NCI-H526 (cell line): ENCODE measurements at places on chromosomes 7 and 10.

GRCh38 chr7:57205000-57205399, 72.8 kb upstream of the ZNF479 start:
- no peak for DNase-seq

GRCh38 chr10:109379186-109379585, 544.1 kb downstream of the XPNPEP1 start:
- no peak for DNase-seq

GRCh38 chr7:6251653-6252052, 20.8 kb downstream of the CYTH3 start:
- no peak for DNase-seq

DNA sequence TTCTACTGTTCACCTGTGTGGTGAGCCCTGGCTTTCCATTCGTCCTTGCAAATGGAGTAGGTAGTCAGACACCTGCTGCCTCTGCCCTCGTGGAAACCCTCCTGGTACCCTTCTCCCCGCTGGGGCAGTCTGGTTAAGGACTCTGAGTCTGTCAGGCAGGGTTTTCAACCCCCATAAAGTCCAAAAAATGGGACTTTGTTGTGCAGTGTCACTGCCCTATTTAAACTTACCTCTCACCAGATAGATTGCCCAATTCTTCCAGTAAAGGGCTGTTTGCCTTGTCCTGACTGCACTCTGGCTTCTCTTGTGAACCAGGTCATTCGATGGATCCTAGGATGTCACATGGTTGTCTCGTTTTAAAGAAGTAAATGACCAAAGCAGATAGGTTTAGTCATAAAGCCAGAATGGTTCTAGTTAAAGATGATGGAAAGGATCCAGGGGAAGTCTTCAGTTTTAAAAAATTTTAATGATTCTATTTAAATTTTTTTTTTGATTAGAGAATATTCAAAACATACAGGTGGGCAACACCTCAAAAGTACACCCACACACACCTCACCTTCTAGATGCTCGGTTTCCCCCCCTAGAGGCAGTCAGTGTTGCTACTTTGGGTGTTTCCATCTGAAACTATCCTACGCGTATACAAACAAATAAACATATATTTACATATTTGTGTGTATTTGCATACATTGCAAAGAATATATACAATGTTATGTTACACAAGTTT, 22.0 kb downstream of the TMEM176B start:
- peak; percentile 66 for DNase-seq

DNA sequence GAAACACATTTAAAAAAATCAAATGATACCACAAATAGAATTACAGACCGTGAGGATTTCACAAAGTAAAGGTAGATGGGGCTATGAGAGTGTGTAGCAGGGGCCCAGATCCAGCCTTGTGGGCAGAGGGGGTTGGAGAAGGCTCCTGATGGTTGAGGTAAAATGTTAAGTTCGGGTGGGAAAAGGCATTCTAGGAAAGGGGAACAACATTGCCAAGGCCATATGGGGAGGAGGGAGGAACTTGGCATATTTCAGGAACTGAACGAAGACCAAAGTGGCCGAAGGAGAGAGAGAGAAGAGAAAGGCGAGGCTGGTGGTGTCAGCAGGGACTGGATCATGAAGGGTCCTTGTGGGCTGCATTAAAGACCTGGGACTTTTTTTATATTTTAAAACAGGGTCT, 98.9 kb downstream of the CARD11 start:
- no peak for DNase-seq

DNA sequence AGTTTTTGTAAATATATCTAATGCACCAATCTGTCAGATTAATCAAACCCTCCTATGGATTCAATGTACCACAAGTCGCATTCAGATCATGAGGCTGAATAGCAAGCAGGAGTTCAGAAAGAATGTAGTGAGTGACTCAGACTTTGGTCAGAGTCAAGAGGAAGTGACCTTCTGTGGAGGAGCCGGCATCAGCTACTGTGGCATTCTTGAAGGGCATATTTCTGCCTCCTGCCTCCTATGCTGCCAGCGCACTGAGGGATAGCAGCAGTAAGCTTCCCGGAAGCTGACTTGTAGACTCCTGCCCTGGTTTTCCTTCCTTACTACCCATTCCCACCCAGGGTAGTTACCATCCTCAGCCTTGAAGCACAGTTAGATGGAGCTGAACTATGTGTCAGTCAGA, 867.5 kb downstream of the NRG3 start:
- no peak for DNase-seq

DNA sequence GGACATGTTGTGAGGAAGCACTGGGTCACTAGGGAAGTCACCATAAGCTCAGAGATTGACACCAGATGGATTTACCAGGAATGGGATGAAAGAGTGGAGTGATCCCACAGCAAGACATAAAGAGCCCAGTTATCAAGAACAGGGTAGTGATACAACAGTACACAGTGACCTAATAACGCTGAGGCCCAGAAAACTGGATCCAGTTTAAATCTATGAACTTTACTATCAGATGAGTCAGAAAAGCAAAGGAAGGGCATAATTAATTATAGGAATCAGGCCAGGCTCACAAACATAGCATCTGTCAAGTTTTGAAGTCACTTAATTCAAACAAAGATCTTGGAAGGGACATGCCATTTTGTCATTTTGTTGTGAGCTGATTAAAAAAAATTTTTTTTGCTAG, 73.5 kb downstream of the LRRN3 start:
- DNase-seq: no peak

- DNase-seq: no peak
These were observed 43.2 kb downstream of the APBB1IP start for GRCh38 chr10:26481315-26481692.

DNA sequence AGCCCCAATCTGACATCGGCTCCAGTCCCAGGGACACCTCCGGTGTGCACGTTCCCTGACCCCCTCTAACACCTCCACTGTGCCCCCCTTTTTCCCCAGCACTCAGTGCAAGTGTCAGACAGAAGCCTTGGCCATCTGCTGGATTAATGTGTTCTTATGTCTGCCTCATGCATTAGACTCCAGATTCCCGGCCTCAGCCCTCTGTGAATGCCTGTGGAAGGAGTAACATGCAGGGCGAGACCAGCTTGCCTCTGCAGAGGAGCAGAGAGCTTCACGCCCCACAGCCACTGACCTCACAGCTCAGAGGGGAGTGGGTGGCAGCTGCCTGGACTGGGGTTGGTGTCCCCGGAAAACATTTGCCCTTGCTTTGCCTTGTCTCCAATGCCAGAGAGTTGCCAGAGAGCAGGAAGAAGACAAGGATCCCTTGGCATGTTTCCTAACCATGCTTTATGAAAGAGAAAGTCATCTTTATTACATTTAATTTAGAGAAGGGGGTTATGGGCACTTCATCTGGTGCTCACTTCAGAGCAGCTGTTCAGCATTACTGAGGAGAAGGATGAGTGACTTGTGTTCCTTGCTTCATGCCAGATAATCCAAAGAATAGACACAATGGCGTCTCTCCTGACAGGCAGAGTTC, 91.6 kb upstream of the CXCL12 start:
- no peak for DNase-seq

DNA sequence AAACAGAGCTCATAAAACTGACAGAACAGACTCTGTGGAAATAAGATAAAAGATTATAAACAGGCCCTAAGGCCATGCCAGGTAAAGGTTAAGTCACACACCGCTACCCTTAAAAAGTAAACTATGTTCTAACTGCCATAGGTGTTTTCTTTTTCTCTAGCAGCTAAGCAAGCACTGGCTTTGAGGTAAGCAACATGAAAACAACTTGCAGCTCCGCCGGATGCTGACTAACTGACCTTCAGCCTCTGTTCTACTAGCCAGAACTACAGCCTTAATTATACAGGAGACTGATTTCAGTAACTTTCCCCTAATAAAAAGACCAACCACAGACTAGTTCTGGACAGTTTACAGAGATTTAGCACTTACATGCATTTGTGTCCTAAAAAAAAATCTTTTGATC, 708.3 kb downstream of the CCSER2 start:
- DNase-seq: peak; percentile 2

GRCh38 chr10:4652111-4653010, 173.6 kb upstream of the AKR1E2 start:
- no peak for DNase-seq

DNA sequence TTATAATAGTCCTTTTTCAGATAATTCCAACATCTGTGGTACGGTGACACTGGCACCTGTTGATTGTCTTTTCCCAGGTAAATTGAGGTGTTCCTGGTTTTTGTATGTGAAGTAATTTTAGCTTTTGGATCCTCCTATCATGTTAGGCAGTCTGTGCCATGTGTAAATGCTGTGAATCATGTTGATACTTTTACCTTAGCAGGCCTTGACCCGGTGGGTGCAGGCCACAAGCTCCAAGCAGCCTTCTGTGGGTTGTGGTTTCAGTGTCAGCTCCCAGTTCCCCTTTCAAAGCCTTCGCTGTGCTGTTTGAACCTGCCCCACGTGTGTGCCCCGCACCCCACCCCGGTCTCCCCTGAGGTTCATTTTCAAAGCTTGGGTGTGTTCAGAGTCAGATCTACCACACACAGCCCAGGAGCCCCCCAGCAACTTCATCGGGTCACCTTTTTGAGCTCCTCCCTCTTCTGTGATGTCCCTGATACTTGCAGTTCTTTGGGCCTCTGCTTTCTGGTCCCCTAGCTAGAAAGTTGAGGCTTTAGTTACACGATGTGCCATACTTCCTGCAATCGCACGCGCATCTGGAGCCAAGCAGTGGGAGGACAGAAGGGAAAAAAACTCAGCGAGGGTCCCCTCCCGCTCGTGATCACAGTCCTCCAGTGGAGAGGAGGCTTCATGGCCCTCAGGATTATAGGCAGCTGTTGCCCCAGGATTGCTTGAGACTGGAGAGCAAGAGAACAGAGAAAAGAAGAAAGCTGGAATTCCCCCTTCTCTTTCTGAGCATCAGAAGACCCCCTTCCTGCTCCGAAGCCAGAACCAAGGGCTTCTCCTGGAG, 8.7 kb upstream of the BHLHA15 start:
- no peak for DNase-seq

DNA sequence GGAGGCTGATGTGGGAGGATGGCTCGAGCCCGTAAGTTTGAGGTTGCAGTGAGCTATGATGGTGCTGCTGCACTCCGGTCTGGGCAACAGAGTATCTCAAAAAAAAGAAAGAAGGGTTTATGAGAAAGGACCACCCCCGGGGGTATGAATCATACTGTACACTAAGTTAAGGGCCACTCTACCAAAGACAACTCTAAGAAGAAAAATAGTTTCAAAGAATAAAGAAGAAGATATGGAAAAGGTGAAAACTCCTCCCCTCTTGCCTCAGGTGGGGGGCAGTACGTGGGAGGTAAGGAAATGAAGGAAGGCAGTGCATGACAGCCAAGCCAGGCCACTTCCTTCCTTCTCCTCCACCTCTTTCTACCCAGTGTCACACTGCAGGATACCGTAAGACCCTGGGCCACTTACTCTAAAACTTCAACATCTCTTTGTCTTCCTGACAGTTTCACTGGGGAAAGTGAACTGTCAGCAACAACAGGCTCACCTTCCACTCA, 61.3 kb downstream of the PIP4K2A start:
- DNase-seq: no peak

DNA sequence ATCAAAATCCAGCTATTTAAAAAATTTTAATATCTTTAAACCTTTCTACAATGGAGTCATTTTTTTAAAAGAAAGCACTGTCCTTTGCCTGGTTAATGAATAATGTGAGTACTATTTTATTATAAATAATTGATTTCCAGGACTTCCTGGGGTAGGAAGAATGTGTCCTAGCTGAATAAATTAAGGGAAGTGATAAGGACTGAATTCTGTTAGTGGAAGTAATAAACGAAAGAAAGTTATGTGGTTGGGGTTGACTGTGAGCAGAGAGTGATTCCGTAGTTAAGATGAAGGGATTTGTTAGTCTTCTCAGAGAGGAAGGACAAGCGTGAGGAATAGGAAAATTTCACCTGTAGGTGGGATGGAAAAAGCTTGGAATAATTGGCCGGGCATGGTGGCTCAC, 59.1 kb downstream of the AHCYL2 start:
- DNase-seq: no peak

- DNase-seq: no peak
These were observed 465.0 kb downstream of the SUGCT start for GRCh38 chr7:40599836-40600235.

DNA sequence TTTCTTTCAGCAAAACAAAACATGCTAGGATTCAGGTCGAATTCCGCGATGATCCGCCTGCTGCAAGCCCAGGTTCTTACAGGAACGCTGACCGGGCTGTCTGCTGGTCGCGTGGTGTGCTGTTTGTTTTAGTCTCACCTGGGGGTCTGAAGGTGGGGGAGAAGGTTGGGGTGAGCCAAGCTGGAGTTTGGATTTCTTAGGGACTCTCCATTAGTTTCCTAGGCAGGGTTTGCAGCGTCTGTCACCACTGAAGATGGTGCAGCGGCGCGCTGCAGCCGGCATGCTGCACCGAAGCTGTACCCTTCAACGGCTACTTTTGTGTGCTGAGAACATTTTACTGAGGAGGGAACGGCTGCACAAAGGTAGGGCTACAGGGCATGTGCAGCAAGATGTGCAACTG, 48.7 kb downstream of the GCC1 start:
- DNase-seq: no peak
